NT2/D1 (cell line): ENCODE measurements at places on chromosomes 12 and 14.
A peak's percentile ranks its signal among the peaks of the same experiment; 100 is the strongest.

DNA sequence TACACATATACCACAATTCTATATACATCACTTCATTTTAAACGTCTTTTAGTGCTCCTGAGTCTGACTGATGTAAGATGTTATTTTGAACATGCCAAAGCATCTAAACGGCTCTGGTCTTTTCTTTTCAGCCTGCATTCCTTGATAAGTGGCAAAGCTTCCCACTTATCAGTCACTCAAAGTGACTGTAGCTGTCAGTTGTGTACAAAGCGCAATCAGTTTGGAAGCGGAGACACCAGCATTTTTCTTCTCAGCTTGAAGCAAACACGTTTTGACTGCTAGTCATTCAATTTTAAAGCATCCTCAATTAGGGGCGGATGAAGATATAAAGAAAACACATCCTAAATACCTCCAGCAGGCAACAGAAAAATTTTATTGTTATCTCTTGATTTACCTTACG lies 226.8 kb downstream of the SOX5 start:
- no peak for DNase-seq

- DNase-seq: peak; percentile 67
These were observed 67.8 kb upstream of the CAPRIN2 start for GRCh38 chr12:30822385-30823155.

DNA sequence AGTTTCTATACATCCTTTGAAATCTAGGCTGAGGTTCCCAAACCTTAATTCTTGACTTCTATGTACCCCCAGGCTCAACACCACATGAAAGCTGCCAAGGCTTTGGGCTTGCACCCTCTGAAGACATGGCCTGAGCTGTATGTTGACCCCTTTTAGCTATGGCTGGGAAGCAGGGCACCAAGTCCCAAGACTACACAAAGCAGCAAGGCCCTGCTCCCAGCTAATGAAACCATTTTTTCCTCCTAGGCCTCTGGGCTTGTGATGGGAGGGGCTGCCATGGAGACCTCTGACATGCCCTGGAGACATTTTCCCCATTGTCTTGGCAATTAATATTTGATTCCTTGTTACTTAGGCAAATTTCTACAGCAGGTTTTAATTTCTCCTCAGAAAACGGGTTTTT lies 207.0 kb downstream of the ADAMTS20 start:
- DNase-seq: no peak

- DNase-seq: no peak
These were observed 564.0 kb downstream of the CCER1 start for GRCh38 chr12:90390947-90391346.

DNA sequence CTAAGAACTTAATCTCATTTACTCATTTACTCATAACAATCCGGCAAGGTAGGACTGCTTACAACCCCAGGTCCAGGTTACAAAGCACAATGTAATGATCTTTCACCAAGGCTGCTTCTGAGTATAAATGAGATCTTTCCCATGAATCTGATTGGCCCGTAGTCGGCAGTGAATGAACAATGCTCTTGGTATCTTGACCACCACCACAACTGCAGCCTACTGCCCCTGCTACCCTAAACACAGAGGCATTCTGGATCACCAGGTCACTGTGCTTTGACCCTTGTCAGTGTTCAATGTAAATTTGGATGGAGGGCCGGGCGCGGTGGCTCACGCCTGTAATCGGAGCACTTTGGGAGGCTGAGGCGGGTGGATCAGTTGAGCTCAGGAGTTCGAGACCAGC lies 15.9 kb downstream of the FAM181A start:
- DNase-seq: no peak

- no peak for DNase-seq
These were observed 390 bp downstream of the JKAMP start for GRCh38 chr14:59484639-59485175.

- DNase-seq: no peak
These were observed 53.2 kb downstream of the RPAP3 start for GRCh38 chr12:47652521-47653234.
